ENCODE measurements at places on chromosomes 5 and 9. TPM values are rescaled to one million over a fixed set of nuclear protein-coding genes. Genes with fewer than 3 reads are reported as not detected.

DNA sequence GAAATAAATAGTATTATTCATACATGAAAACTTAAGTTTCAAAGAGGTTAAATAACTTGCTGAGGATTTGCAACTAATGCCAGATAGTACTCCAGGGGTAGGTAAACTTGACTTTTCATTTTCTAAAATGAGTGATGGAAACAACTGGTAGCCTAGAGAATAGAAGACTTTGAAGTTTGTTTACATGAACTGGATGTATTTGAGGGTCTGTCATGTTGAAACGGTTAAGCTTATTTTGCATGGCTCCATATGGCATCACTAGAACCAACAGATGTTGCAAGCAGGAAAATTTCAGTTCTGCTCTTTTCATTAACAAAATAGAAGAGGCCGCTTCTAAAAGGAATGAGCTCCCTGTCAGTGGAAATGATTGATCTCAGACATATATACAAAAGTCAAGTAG lies 105.1 kb upstream of the SGCD start:
- no peak overlapping the region for H3K4me3 ChIP-seq
- no peaks in the 10 kb centered on the region for H3K36me3 ChIP-seq
- no peak overlapping the region for H3K27ac ChIP-seq
- no peaks in the 10 kb centered on the region for H3K27me3 ChIP-seq
- DNase-seq = no peak

DNA sequence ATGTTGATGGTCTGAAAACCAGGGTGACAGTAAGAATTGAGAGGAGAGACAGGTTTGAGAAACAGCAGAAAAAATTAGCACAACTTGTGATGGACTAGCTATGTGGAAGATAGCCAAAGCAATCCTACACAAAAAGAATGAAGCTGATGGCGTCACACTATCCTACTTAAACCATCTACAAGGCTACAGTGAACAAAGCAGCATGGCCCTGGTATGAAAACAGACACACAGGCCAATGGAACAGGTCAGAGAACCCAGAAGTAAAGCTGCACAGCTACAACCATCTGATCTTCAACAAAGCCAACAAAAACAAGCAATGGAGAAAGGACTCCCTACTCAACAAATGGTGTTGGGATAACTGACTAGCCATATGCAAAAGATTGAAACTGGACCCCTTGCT lies 7.5 kb upstream of the UBE2R2 start:
- H3K4me1 ChIP-seq = peaks cover 13% of the 10 kb centered on the region
- H3K4me3 ChIP-seq = no peak overlapping the region
- no peaks in the 10 kb centered on the region for H3K27me3 ChIP-seq
- H3K36me3 ChIP-seq = no peaks in the 10 kb centered on the region
- DNase-seq = no peak

- peaks cover 46% of the 10 kb centered on the region for H3K36me3 ChIP-seq
- H3K4me3 ChIP-seq = peak overlapping the region; percentile 98
- no peaks in the 10 kb centered on the region for H3K27me3 ChIP-seq
- peaks cover 60% of the 10 kb centered on the region for H3K4me1 ChIP-seq
- DNase-seq = no peak
Measured at GRCh38 chr5:57176350-57176857, 2.5 kb downstream of the GPBP1 start.

DNA sequence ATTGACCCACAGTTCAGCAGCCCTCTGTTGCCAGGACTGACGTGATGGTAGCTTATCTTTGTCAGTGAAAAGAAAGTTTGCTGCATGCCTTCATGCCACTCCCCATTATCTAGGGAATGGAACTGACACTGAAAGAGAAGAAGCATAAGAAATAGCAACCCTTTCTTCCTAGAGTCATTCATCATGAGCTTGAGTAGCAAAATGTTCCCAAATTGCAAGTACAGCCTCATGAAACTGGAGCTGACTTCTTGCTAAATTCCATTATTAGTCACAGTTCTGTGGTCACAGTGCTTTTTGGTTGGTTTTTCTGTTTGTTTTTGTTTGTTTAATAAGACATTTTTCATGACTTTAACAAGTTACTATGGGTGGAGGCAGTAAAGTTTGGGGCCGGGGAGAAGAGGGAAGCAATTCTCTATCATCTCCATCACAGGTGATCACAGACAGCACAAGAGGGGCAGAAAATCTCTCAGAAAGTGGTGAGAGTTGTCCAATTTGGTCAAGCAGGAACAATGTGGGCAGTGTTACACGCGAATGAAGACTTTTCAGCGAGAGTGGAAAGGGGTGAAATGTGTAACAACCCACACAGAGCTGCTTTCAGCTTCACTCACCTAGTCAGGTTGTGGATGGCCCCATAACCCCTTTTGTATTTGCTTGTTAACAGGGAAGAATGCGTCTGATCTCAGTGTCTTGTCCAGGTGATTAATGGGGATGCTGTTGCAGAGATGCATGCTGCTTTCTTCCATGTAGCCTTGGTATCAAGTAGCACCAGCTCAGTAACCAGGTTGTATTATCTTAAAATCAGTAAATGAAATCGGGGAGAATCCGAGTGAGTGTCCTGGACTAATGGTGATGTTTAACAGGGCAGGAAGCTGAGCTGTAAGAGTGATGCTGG lies 440.4 kb downstream of the DMRT2 start:
- H3K27ac ChIP-seq = peak overlapping the region; percentile 97
- peak; percentile 27 for DNase-seq
- H3K36me3 ChIP-seq = no peaks in the 10 kb centered on the region

DNA sequence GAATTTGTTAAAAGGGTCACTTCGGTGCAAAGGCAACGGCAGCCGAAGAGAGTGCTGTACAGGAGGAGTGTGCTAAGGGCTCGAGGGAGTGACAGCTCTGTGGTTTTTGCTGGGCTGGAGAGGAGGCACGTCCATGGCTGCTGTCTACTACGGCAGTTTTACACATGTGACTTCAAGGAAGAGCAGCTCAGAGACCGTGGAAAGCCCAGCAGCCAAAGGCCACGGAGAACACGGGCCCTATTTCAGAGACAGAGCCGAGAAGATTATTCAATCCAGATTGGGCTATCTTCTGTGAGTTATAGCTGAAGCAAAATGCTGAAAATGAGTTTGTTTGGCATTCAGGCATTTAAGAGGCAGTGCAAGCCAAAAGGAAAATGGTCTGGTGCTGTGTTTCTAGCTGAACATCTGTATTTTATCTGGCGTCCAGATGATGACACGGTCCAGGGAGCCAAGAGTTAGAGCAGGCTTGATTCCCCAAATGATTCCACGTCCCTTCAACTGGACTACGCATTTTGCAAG lies 96.4 kb downstream of the RFK start:
- H3K27me3 ChIP-seq = no peaks in the 10 kb centered on the region
- no peak for DNase-seq
- no peaks in the 10 kb centered on the region for H3K36me3 ChIP-seq

DNA sequence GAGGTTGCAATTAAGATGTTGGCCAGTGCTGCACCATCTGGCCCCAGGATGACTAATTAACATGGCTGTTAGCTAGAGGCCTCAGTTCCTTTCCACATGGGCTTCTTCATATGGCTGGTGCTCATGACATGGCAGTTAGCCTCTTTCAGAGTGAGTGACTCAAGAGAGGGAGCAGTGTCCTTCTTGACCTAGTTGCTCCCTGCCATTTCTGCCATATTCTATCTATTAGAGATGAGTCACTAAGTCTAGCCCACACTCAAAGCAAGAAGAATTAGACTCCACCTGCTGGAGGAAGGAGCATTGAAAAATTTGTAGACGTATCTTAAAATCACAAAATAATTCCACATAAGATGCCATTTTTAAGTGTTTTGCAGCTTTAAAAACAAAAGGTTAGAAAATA lies 651.2 kb upstream of the CCNG1 start:
- no peak overlapping the region for H3K4me3 ChIP-seq
- DNase-seq = no peak
- H3K27ac ChIP-seq = no peak overlapping the region
- H3K36me3 ChIP-seq = no peaks in the 10 kb centered on the region
- H3K4me1 ChIP-seq = no peaks in the 10 kb centered on the region
- H3K27me3 ChIP-seq = no peaks in the 10 kb centered on the region

DNA sequence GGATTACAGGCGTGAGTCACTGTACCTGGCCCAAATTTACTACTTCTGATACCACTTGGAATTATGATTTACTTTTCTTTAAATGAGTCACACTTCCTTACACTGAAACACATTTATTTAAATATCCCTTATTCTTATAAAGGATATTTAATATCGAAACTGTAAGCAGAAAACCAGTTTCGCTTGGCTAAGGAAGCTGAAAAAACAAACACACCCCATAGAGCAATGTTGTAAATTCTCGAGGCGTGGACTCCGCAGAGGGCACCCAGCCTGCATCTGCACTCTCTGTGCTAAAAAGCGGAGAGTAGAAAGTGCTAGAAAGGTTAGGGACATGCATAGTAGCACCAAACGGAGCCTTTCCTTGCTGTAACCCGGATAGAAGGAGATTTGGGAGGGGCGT lies 86.5 kb downstream of the HMCN2 start:
- DNase-seq = no peak
- H3K4me1 ChIP-seq = no peaks in the 10 kb centered on the region
- no peak overlapping the region for H3K27ac ChIP-seq

DNA sequence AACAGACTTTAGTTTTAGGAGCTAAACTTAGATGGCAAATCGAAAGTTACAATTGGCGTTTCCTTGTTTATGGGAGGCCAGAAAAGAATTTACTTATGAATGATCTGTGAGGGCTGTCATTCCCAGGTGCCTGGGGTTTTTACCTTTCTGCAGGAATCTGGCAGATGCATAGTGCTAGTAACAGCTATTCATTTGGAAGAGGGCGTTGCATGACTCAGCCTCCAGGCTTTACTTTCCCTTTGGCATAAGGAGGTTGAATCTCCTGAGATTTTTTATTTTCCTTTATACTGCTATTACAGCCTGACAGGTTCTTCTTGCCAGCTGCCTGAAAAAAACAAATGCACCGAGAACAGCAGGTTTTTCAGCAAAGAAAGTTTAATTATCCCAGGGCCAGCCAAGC lies 30.0 kb downstream of the CARD6 start:
- no peak for DNase-seq
- no peaks in the 10 kb centered on the region for H3K36me3 ChIP-seq
- no peaks in the 10 kb centered on the region for H3K27me3 ChIP-seq
- H3K4me1 ChIP-seq = no peaks in the 10 kb centered on the region

DNA sequence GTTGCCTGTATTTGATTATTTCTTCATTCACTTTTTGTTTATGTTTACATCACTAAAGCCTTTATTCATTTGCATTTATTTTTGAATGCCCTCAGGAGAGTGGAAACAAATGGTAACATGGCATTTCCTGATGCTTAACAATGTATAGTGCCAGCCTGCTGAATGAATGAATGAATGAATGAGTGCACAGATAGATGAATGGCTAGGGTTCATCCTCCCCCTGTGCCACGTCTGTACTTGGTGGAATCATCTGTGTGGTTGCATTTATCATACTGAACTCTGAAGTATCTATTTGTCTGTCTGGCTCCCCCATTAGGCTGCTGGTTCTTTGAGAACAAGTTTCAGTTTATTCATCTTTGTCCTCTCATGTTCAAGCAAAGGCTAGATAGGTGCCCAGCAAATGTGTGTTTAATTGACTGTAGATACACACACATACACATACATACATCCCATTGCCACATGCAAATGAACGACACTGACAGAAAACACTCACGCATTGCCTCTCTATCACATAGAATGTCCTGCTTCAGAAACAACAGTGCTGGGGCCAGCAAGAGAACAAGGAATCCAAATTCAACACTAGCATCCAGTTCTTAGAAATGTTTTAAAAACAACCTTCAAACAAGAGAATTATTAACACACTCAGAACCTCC lies 150.4 kb downstream of the PAPPA start:
- no peaks in the 10 kb centered on the region for H3K4me1 ChIP-seq
- H3K27me3 ChIP-seq = no peaks in the 10 kb centered on the region
- H3K27ac ChIP-seq = no peak overlapping the region
- H3K36me3 ChIP-seq = no peaks in the 10 kb centered on the region
- no peak for DNase-seq

GRCh38 chr5:172776235-172776594 lies 5.2 kb upstream of the DUSP1 start:
- no peak overlapping the region for H3K4me3 ChIP-seq
- H3K27me3 ChIP-seq = no peaks in the 10 kb centered on the region

GRCh38 chr5:132369474-132370180 lies at the start of gene SLC22A5:
SLC22A5 (plus strand) TSS chr5:132369710; CDS start chr5:132369973, 263 bp downstream.
- H3K27me3 ChIP-seq = no peaks in the 10 kb centered on the region
- H3K27ac ChIP-seq = peak within 1 kb of the TSS; percentile 86
- no peaks in the 10 kb centered on the region for H3K36me3 ChIP-seq
- peak within 1 kb of the TSS; percentile 88 for H3K4me3 ChIP-seq
- peak; percentile 84 for DNase-seq
- peaks cover 33% of the 10 kb centered on the region for H3K4me1 ChIP-seq

GRCh38 chr9:36400332-36401163 lies 479 bp upstream of the RNF38 start:
- DNase-seq = peak; percentile 93
- H3K36me3 ChIP-seq = peaks cover 4% of the 10 kb centered on the region
- peaks cover 53% of the 10 kb centered on the region for H3K4me1 ChIP-seq
- peak overlapping the region; percentile 96 for H3K27ac ChIP-seq
- H3K4me3 ChIP-seq = peak overlapping the region; percentile 89

- no peaks in the 10 kb centered on the region for H3K4me1 ChIP-seq
- peaks cover 26% of the 10 kb centered on the region for H3K27me3 ChIP-seq
- H3K4me3 ChIP-seq = no peak overlapping the region
Measured at GRCh38 chr9:90058182-90058763, 453.5 kb downstream of the GADD45G start.

- DNase-seq = no peak
- no peaks in the 10 kb centered on the region for H3K4me1 ChIP-seq
- H3K36me3 ChIP-seq = no peaks in the 10 kb centered on the region
- H3K27ac ChIP-seq = no peak overlapping the region
Measured at GRCh38 chr5:5986492-5987178, 391.7 kb downstream of the MED10 start.

- H3K36me3 ChIP-seq = peaks cover 3% of the 10 kb centered on the region
- H3K27me3 ChIP-seq = peaks cover 6% of the 10 kb centered on the region
- H3K4me1 ChIP-seq = peaks cover 19% of the 10 kb centered on the region
- H3K27ac ChIP-seq = no peak overlapping the region
- peak; percentile 17 for DNase-seq
- H3K4me3 ChIP-seq = no peak overlapping the region
Measured at GRCh38 chr5:168734620-168735300, 155.6 kb upstream of the PANK3 start.

GRCh38 chr5:180682560-180682959 lies 33.2 kb upstream of the FLT4 start:
- no peaks in the 10 kb centered on the region for H3K36me3 ChIP-seq
- H3K4me1 ChIP-seq = peaks cover 26% of the 10 kb centered on the region
- DNase-seq = no peak
- no peak overlapping the region for H3K4me3 ChIP-seq
- H3K27ac ChIP-seq = no peak overlapping the region

GRCh38 chr5:540071-540905 lies 16.0 kb upstream of the SLC9A3 start:
- no peak overlapping the region for H3K27ac ChIP-seq
- DNase-seq = no peak
- H3K36me3 ChIP-seq = no peaks in the 10 kb centered on the region
- no peak overlapping the region for H3K4me3 ChIP-seq
- H3K27me3 ChIP-seq = no peaks in the 10 kb centered on the region
- H3K4me1 ChIP-seq = peaks cover 11% of the 10 kb centered on the region

Gene SLC25A2
- total RNA-seq = 0.46 TPM

Gene OTULINL
- total RNA-seq = 18.8 TPM

Gene OR1Q1
- total RNA-seq = not detected

Gene SLCO6A1
- not detected for total RNA-seq

Gene SV2C
- total RNA-seq = 0.23 TPM

Gene DYNC2I2
- total RNA-seq = 27.1 TPM

Gene CCDC107
- total RNA-seq = 9.5 TPM

Gene EQTN
- total RNA-seq = not detected

Measured in activated T-cell treated with anti-CD3 and anti-CD28 coated beads, Interleukin-2, amount 50 U/mL, for 72 hours (primary cell).